SHP77 (cell line): ENCODE measurements at places on chromosomes 1 and 21.

- DNase-seq: no peak
Measured at GRCh38 chr1:54758678-54759348, 5.5 kb downstream of the PARS2 start.

GRCh38 chr1:49059087-49059486 is 282.4 kb upstream of the BEND5 start:
- no peak for DNase-seq

- no peak for DNase-seq
Measured at GRCh38 chr21:15206514-15206913, 141.7 kb upstream of the NRIP1 start.

DNA sequence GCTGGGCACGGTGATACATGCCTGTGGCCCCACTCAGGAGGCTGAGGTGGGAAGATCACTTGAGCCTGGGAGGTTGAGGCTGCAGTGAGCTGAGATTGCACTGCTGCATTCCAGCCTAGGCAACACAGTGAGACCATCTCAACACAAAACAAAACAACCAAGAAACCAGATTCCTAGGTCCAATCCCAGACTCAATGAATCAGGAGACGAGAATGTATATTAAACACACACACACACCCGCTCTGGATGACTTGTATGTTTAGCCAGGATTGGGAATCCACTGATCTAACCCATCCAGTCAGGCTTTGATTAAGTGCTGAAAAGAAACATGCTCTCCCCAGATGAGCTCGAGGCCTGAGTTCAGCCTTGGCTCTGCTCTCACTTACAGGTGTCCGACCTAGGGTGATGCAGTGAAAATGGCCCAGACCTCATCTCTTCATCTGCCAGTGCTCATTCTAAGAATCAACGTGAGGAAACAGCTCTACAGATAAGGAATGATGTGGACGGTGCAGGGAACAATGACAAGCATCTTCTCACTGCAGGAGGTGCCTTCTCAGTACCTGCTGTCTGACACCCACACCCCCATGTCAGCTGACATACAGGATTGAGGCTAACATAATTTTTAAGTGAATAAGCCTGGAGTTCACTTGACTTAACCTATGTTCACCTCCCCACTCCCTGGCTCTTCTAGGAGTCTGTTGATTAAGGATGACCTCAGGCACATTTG is 15.3 kb upstream of the SRSF4 start:
- no peak for DNase-seq

DNA sequence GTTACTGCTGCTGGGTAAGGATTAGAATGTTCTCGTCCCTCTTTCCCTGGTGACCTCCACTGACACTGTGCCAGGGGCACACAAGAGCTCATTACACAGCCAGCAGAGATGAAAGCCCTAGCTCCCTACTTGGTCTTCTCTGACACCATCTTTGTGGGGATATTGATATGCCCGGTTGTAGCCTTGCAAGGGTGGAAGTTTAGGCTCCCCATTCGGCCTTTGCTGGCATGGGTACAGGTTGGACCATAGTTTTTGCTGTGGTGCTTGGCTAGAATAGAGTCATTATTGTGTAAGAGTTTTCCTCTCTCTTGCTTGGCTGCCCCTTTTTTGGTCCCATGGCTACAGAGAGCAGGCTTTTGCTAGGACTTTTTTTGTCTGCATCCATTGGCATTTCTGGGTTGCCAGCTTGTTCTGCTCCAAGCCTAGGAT is 12.3 kb downstream of the RAB4A start:
- DNase-seq: no peak

DNA sequence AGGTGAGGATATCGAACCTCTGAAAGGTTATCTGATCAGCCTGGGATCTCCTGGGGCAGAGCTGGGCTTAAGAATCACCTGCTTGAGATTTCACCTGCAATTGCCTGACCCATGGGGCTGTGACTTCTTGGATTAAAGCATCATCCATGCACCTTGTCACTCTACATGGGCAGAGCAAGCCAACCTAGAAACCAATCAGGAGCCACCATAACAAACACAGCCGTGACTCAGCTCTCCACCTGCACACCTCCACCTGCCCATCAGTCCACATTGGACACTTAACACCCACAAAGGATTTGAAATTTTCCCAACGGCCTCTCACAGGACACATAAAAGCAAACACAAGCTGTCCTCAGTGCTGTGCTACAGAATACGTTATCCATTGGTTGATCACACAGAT is 35.1 kb upstream of the ETS2 start:
- peak; percentile 19 for DNase-seq

DNA sequence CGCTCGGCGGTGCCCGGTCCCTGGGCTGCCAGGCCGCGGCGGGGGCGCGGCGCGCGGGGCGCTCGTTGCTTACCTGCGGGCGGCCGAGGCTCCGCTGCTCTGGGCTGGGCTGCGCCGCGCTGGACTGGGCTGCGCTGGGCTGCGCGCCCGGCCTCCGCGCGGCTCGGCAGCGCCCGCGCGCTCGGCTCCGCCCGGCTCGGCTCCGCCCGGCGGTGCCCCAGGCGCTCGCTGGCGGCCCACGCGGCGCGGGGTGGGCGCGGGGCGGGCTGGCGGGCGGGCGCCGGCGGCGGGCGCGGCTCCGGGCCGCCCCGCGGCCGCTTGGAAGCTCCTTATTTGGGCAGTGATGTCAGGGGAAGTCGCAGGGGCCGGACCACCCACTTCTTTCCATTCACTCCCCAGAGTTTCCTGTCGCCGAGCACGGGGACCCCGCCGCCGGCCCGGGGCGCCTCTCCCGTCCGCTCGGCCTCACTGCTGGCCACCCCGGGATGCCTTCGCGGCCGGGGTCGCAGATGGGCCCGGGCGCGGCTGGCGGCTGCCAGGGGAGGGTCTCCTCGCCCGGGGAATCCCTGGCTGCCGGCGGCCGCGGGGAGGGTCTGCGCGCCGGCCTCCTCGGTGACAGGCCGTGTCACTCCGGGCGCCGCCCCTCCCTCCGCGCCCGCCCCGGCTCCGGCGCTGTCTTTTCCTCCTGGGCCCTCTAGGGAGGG is 177.7 kb upstream of the EDN2 start:
- DNase-seq: no peak

- no peak for DNase-seq
Measured at GRCh38 chr1:6308449-6308848, 47.6 kb upstream of the GPR153 start.

DNA sequence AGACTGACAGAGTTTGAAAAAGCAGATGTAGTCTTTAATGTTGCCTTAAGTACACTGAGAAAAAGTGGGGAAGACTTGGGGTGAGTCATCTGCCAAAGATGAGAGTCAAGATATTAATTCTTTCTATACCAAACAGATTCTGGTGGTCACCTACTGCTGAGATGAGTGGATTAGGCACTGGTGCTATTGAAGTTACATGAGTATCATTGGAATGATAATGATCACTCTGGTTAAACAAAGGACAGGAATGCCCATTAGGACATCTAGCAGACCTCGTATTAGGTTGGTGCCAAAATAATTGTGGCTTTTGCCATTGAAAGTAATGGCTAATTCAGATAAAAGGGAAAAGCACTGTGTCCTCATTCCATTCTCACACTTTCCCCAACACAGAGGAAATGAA is 1588.9 kb downstream of the KCNT2 start:
- DNase-seq: no peak

DNA sequence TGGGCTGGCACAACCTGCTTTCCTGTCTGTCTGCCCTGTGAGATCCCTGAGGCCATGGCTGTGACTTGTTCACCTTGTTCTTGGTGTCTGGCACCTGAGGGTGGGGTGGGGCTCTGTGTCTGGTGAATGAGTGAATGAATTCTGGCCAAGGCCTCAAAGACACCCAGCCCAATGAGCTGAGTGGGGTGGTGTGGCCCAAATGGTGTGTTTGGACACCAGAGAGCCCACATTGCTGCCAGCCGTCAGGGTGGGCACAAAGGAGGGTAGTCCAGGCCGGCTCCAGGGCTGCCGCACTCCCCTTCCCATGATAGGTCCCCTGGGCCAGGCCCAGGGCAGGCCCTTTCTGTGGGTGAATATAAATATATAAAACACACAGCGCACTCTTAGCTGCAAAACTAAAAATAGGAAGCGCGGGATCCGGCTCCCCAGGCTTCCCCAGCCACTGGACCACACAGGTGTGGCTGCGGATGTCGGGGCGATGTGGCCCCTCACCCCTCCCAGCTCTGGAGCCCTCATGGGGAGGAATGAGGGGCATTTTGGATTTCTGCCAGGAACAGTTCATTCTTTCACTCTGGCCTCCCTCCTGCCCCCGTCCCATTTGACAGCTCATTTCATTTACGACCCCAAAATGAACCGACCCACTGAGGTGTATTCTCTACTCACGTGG is 33.3 kb downstream of the RUNX3 start:
- DNase-seq: no peak

- DNase-seq: no peak
Measured at GRCh38 chr21:34671462-34671861, 2.7 kb downstream of the CLIC6 start.

GRCh38 chr1:220983877-220984635 is 104.8 kb downstream of the HLX start:
- no peak for DNase-seq

DNA sequence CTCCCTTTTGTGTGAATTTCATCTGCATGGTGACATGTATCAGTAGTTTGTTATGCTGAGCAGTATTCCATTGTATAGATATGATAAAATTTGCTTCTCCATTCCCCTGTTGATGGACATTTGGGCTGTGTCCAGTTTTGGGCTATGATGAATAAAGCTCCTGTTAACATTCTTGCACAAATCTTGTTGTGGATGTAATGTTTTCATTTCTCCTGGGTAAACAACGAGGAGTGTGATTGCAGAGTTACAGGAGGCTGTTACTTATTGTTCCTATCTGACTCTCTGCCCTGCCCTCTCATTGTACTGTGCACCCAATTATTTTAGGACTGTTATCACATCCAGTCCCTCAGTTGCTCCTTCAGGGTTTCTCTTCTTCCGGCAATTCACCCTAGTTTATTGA is 24.2 kb downstream of the MAPKAPK2 start:
- DNase-seq: no peak

DNA sequence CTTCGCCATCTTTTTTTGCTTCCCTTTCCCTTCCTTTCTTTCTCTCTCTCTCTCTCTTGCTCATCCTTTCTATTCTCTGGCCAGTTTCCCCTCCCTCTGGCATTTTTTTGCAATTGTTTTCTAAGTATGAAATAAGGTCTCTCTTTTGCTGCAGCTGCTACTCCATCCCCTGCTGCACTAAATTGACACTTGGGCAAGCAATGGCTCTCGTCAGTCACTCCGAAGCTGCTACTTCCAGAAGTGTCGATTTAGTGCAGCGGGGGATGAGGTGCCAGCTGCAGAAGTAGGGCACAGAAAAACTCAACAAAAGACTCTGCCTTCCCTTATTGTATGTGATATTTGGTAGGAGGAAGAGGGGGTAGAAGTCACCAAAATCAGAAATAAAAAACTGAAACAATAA is 642.3 kb downstream of the RWDD3 start:
- DNase-seq: no peak

DNA sequence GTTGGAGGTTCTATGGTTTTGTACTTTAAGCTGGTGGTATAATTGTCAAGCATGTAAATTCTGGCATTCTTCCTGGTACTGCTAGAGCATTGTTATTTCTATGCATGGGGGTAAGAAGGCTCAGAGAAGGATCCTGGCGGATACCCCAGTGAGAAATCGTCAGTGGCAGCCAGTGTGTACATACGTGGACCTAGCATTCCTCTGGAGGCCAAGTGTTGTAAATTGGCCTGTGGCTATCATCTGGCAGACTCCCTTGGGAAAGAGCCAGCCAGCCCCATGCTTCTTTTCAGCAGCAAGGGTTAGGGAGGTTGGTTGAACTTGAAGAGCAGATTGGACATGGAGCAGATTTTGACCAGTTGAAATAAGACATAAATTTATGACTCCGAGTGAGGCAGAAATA is 5.2 kb upstream of the AGO3 start:
- DNase-seq: no peak

- no peak for DNase-seq
Measured at GRCh38 chr1:196960854-196961253, 16.5 kb upstream of the CFHR5 start.

DNA sequence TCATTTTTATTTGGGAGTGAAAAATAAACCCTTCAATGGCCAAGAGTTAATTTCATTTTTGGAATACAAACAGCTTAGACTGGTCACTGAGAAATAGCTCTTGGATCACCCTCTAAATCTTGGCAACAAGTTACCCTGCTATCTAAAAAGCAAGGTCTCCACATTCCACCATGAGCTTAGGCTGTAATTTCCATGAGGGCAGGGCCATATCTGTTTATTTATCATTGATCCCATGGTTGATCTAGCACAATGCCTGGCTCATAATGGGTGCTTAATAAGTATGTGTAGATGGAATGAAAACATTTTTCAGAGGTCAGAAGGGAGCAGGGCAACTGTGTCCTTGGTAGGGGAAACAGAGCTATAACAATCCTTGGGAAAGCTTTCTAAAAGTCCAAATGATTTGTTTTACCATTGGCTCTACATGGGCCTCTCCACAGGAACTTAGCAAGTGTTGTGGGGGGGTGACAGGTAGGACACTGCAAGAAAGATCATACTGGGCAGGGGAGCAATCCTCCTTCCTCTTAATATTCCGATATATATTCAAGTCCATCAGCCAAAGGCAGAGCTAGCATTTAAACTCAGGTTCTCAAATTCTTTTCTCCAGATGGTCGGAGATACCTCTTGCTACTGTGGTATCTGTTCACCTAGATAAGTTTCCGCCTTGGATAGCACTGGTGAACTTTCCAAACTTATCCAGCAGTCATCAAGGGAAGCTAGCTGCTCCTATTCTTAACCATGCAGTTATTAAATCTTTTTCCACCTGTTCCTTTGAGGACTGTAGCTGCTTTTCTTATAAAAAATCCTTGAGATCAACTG is 53.1 kb upstream of the PTCH2 start:
- no peak for DNase-seq

DNA sequence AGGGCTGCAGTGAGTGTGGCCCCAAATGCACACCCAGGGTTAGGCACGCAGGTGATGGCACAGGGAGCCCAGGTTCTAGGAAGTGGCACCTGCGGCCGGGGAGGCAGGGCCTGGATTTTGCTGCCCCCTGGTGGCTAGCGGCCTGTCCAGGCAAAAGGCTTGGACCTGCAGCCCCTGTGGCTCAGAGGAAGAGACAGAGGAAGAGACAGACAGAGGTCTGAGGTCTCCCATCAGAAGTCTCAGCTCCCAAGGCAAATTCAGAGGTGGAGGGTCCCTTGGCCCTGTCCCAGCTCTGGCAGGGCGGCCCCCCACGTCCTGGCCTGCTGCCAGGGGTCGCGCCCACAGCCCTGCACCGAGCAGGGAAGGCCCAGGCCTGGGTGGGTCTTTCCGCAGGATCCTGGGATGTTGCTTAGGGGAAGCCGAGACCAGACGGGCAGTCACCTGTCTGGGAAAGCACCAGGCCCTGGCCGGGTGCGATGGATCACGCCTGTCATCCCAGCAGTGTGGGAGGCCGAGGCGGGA is 8.0 kb upstream of the TNFRSF14 start:
- peak; percentile 66 for DNase-seq

DNA sequence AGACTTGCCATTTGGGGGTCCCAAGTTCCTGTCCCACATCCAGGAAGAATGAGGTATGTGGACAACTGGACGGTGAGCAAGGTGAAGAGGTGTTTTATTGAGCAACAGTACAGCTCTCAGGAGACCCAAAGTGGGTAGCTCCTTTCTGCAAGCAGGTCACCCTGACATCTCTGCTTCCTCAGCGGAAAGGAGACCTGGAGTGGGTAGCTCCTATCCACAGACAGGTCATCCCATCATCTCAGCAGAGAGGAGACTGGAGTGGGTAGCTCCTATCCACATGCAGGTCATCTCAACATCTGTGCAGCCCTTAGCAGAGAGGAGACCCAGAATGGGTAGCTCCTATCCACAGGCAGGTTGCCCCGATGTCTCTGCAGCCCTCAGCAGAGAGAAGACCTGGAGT is 13.8 kb upstream of the FNBP1L start:
- DNase-seq: no peak

GRCh38 chr1:11335417-11336056 is 62.5 kb downstream of the UBIAD1 start:
- no peak for DNase-seq
